ENCODE measurements at places on chromosomes 7 and 10.

DNA sequence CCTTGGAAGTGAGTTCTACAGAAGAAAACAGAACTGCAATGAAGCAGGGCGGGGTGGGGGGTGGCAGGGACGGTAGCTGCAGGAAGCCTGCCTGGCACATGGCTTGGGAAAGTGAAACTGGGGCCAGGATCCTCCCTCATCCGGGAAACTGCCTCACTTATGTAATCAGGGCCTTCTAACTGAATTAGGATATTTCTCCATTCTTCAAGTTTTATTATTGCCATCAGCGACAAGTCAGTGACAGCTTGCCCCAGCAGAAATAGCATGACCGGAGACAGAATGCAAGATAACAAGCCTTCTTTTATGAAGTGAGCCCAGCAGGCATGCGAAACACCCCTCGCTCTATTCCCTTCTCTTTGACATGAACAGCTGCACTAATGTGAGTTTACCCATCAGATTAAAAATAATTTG is 77.5 kb upstream of the CACUL1 start:
- DNase-seq: peak; percentile 24

DNA sequence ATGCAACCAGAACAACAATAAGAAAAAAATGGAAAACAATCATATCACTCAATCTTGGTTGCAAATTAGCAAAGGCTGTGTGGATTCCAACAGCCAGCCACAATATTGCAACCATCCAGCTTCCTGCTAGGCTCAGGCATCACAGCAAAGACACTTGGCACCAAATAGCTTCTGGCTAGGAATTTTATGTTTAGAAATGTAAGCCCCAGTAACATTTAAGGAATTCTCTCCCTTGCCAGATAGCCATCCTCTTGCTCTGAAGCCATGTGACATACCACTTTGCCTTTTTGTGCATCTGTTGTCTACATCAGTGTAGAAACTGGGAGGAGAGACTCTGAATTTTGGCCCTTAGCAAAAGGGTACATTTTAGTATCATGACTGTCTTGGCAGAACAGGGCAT is 22.2 kb downstream of the MKX start:
- no peak for DNase-seq

DNA sequence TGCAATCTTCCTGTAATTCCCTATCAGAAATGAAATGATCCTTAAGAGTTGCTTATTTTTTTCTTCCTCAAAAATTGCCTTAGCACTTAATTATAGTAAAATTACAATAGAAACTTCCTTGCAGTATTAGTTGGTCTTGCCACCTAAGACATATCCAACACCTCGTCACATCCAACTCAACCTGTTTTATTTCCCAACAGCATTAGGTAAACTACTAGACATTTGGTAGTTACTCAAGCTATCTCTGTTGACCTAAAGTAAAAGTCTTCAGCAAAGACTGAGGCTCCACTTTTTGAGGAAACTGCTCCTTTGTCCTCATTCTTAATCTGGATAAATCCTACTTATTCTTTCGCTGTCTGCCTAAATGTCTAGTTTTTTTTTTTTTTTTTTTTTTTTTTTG is 20.4 kb downstream of the HIBADH start:
- DNase-seq: no peak

- DNase-seq: no peak
Observed at GRCh38 chr7:116172353-116172752, 38.0 kb upstream of the TES start.

DNA sequence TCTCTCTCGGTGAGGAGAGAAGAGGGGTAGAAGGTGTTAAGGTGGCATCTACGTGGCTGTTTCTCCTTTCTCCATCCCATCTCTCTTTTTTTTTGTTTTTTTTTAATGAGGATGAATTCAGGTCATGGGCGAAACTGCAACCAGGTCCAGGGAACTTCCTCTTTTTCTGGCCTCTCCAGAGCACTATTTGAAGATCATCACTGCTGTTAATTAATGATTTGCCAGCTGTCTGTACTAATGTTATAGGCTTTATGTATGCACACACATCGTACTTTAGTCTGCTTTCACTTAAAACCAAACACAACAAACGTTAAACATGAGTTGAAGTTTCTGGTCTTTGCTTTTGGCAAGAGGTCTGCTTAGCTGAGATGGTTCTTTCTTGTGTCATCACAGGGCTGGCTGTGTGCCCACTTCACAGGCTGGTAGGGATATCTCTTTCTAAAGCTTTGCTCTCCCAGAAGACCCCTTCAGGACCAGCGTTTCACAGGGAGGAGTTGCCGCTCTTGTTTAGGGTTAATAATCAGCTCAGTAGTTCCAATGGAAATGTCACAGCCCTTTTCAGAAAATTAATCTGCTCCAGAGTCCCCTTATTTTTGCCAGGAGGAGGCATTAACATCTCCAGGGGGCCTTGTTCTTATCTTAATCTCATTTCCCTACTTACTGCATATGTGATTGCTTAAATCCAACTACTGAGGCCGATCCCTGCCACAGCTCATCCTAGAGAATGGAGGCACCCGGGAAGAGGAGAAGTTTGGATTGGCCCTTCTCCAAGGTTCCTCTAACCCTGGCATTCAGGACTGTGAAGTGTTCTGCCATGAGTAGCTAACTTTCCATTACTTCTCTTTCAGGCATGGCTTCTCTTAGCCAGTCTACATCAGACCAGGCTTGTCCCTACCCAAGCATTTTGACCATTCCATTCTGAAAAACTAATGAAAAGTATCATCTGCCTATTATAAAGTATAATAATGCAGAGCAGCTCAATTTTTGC is 273.9 kb upstream of the NFE2L3 start:
- DNase-seq: peak; percentile 95

- no peak for DNase-seq
Observed at GRCh38 chr10:130254243-130254642, 118.1 kb downstream of the GLRX3 start.

GRCh38 chr10:114548662-114549061 is 109.4 kb downstream of the ABLIM1 start:
- DNase-seq: peak; percentile 45

- peak; percentile 69 for DNase-seq
Observed at GRCh38 chr7:29454899-29455451, 108.7 kb upstream of the PRR15 start.

GRCh38 chr7:46705386-46706255 is 784.5 kb upstream of the IGFBP3 start:
- DNase-seq: no peak

DNA sequence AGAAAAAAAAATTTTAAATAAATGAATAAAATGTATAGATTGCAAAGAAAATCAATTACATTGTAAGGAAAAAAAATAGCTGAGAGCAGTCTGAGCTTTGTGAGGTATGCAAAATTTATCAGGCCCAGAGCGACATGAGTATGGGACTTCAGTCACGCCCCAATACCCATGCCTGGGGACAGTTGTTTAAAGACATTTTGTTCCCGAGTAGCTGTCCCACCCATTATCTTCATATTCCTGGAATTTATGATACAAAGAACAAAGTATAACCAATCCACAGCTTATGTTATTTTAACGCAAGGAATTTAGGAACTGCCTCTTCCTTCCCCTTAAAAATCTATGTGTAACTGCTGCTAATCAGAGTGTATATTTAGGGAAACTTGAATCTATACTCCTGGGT is 1.6 kb upstream of the PON2 start:
- no peak for DNase-seq

DNA sequence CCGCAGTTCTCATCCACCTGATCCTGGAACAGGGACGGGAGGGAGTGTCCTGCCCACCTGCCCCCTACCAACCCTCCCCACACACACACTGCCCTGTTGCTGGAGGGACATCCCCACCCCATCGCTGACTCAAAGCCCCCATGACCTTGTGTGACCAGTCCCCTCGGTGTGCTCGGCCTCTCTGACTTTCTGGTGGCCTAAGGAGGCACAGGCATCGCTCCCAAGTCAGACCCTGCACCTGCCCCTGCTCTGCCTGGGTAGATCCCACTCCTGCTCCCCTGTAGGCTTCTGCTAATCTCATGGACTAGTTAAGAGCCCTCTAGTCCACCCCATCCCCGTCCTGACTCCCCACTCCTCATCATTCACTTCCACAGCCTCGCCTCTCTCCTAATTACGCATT is 58.8 kb upstream of the DOCK1 start:
- no peak for DNase-seq

DNA sequence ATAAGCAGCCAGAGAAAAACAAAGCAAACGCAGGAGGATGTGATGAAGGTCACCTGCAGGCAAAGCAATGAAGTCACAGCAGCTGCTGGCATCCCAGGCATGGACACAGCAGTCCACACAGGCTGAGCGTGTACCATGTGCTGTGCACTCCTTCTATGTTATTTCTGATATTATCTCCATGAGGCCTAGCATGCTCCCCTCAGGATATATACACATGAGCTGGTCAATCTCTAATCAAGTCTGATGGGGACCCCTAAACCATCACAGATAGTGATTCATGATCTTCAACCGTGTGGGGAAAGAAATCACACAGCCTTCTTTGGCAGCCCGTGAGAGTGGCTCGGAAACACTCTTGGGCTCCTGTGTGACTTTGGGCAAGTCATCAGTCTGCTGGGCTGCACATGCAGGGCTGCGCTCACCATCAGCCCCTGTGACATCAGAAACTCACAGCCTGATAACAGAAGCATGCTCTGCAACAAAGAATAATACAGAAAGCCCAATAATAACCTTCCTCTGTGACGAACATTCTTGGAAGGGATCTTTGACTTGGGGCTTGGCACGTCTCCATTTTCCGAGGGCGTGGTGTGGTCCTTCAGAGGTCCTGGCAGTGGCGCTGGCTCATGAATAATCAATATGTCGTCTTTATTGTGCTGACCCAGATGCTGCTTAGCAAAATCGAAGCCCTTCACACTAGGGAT is 83.0 kb upstream of the ATP6V0A4 start:
- no peak for DNase-seq

DNA sequence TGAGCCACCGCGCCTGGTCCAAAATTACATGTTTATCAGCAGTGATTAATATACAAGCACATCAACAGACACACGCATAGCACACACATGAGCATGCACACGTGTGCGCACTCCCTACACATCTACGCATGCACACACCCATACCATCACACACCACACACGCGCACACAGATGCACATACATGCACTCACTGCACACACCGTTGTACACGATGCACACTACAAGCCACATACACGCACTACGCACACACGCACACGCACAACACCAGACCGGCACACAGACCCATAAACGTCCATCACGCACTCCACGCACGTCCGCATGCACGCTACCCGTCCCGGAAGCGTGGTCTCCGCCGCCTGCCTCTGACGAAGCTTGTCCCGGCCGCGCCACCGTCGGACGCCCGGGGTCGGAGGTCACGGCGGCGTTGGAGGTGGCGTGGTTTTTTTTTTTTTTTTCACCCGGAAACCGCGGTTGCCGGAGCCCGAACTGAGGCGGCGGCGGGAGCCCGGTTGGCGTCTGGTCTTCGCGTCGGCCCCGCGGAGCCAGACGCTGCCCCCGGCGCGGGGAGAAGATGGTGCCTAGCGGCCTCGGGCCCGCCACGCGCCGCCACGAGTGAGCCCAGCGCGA is at the start of gene TMEM248:
TMEM248 (plus strand) TSS at position 457 of the 627 bp plus-strand sequence. CDS start 20,641 bp downstream, outside the sequence.
- DNase-seq: peak; percentile 87

- DNase-seq: no peak
Observed at GRCh38 chr10:34503704-34504103, 311.4 kb downstream of the PARD3 start.

DNA sequence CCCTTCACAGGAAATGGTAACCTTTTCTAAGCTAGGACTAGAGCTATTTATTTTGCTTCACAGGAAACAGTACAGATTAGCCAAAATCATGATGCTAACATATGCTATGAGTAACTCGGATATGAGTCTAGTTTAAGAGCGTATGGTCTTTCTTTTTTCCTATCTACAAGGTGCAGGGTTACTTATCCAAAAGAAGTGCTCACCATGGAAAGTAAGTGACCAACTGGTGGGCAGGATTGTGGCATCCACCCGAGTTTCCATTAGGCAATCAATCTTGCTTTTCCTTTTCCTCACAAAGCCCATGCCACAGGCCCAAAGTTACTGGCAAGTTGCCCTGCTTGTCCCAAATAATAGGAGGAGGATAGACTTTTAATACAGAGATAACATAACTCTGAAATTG is 765.1 kb upstream of the POM121L12 start:
- DNase-seq: no peak

- DNase-seq: no peak
Observed at GRCh38 chr7:131606346-131607290, 50.2 kb upstream of the PODXL start.

Data from NCI-H82 (cell line).